Neuronal stem cell (in vitro differentiated cells): ENCODE measurements at places on chromosomes 4 and X.

- no peak overlapping the region for H3K27ac ChIP-seq
- no peak overlapping the region for H3K4me3 ChIP-seq
- H3K4me1 ChIP-seq, result no peaks in the 10 kb centered on the region
- no peaks in the 10 kb centered on the region for H3K27me3 ChIP-seq
- no peaks in the 10 kb centered on the region for H3K36me3 ChIP-seq
Observed at GRCh38 chr4:158993891-158994290, 109.0 kb upstream of the RAPGEF2 start.

DNA sequence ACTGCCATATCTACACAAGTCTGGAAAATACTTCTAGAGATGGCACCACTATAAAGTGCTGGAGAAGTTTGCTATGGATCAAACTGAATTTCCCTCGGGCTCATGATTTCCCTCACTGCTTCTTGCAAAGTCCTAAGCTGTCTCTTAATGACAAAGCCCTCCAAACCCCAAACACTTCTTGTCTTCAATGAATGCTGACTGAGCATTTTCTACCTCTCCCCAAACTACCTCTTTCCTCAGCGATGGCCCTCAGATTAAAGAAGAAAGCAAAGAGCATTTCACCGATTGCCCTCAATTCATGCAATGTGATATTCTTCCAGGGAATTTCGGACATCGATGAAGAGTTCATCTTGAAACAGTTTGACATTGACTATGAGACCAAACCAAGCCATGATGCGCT lies 19.7 kb downstream of the FAM47E start:
- no peak for DNase-seq
- H3K4me3 ChIP-seq, result no peak overlapping the region
- H3K27me3 ChIP-seq, result no peaks in the 10 kb centered on the region
- no peak overlapping the region for H3K27ac ChIP-seq
- H3K4me1 ChIP-seq, result no peaks in the 10 kb centered on the region

DNA sequence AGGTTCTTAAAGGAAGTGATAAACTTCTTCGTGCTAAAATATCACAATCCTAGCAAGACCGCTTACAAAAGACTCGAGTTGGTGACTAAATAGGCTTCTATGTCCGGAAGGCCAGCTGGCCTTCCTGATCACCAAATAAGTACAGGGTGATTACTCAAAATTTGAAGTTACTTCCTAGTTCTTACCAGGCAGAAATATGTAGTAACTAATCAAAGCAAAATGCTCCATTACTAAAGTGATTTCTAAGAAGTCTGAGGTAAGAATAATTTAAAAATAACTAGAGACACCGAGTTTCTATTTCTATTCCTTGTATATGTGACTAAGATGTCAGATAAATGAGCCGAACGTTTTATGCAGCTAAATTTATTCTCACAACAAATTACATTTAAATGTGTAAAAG lies 62.2 kb downstream of the NSUN7 start:
- no peak for DNase-seq
- H3K27ac ChIP-seq, result no peak overlapping the region
- no peaks in the 10 kb centered on the region for H3K4me1 ChIP-seq
- peaks cover 47% of the 10 kb centered on the region for H3K36me3 ChIP-seq

DNA sequence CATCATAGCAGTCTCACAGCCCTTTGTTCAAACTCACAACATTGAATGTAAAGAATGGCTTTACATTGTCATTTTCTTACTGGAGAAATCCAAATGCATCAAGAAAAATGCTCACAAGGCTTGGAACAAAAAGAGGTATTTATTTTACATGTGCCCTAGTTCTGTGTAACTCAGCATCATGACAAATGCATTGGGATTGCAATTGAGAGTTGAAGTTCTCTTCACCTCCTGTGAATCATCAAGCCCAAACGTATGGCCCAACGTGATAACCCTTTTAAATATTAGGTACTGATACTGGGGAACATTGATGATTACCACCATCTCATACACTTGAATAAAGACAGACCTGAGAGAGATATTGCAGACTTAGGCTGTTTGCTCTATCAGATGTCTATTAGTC lies 61.6 kb downstream of the GASK1B start:
- H3K4me1 ChIP-seq, result peaks cover 3% of the 10 kb centered on the region
- DNase-seq, result no peak
- no peak overlapping the region for H3K27ac ChIP-seq
- no peaks in the 10 kb centered on the region for H3K27me3 ChIP-seq

DNA sequence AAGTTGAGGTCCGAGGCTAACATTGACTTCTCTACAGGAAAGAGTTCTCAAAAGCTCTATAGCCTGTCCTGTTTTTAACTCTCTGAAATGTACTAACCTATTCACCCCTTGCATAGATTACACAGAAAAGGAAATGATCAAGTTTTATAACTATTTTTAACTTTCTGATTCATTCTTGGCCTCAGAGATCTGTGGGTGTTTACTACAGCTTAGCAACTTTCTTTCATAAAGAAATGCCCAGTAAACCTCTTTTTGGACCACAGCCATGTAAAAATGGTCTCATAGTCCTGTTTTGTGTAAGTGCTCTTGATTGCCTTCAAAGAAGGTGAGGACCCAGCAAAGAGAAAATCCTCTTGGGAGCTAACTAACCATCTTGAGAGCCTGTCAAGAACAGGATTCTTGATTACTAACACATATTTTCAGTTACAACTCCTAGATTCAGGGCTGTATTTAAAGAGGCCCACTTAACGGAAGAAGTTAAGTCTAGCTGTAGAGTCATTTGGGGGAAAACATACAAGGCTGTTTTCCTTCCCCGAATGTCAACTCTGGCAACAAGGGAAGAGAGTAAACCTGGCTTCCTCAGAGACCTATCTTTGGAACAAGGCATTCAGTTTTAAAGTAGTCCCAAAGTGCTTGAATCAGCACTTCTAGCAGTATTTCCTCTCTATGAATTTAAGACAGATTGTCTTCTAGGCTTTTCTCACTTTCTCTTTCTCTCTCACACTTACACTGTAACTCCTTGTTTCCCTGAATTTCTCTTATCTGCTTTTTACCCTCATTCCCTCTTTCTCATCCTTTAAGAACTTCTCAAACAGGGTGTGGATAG lies 78.2 kb downstream of the IL21 start:
- H3K36me3 ChIP-seq, result no peaks in the 10 kb centered on the region
- H3K4me1 ChIP-seq, result no peaks in the 10 kb centered on the region
- H3K4me3 ChIP-seq, result no peak overlapping the region
- H3K27ac ChIP-seq, result no peak overlapping the region
- no peaks in the 10 kb centered on the region for H3K27me3 ChIP-seq

GRCh38 chr4:41322617-41323016 lies 65.9 kb downstream of the UCHL1 start:
- no peak for DNase-seq
- no peaks in the 10 kb centered on the region for H3K36me3 ChIP-seq
- no peak overlapping the region for H3K27ac ChIP-seq
- H3K4me1 ChIP-seq, result peaks cover 6% of the 10 kb centered on the region

DNA sequence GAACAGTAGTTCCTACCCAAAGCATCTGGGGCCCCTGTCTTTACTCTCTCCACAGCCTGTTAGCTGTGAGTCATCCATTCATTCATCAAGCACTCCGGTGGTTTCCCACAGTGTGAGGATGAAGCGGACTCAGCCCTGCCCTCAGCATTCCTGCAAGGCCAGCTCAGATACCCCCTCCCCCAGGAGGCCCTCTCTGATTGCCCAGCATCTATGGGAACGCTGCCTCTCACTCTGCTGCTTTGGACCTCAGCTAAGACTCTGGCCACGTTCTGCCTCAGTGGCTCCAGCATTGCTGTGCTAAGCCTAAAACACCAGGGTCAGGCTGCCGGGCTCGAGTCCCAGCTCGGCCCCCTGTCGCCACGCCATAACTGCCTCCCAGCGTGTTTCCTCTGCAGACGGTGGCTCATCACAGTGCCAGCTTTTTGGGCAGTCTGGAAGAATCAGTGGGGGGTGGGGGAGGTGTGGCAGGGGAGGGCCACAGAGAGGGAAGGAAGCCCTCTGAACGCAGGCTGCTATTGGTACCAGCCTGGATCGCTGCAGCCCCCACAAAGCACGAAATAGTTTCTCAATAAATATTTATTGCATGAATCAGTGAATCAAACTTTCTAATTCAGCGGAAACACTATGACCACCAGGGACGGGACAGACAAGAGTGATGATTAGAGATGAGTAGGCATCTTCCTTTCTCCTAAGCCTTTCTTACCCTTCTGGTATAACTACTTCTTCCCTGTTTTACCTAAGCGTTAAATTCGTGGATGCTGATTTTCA lies 74.4 kb downstream of the SORCS2 start:
- no peak overlapping the region for H3K27ac ChIP-seq
- no peaks in the 10 kb centered on the region for H3K36me3 ChIP-seq
- H3K27me3 ChIP-seq, result no peaks in the 10 kb centered on the region
- no peak overlapping the region for H3K4me3 ChIP-seq
- DNase-seq, result no peak

DNA sequence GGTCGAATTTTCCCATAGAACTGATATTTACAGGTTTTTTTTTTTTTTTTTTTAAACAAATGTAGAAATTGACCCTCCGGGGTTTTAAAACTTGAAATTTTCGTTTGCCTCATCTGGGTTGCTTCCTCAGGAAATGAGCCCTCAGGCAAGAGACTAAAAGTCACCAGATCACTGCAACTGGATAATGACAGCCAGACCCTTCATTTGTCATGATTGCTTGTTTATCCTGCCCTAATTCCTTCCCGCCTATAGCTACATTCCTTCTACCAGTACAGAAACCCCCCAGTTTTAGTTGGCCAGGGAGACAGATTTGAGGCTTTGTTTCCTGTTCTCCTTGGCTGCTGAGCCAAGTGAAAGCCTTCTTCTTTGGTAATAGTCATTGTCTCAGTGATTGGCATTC lies 44.0 kb upstream of the IGFBP7 start:
- H3K36me3 ChIP-seq, result no peaks in the 10 kb centered on the region
- no peak overlapping the region for H3K27ac ChIP-seq
- H3K4me3 ChIP-seq, result no peak overlapping the region
- DNase-seq, result no peak

- no peak overlapping the region for H3K27ac ChIP-seq
- H3K27me3 ChIP-seq, result no peaks in the 10 kb centered on the region
- peaks cover 1% of the 10 kb centered on the region for H3K4me1 ChIP-seq
- H3K4me3 ChIP-seq, result no peak overlapping the region
Observed at GRCh38 chr4:107603430-107603829, 116.6 kb downstream of the PAPSS1 start.
